Type B pancreatic cell (in vitro differentiated cells): ENCODE measurements at places on chromosomes 4 and X.

- peaks cover 13% of the 10 kb centered on the region for H3K27me3 ChIP-seq
- no peak for DNase-seq
- peak overlapping the region; percentile 75 for H3K27ac ChIP-seq
- H3K36me3 ChIP-seq: peaks cover under 1% of the 10 kb centered on the region
These were observed 39.6 kb downstream of the FGFBP1 start for GRCh38 chr4:15898902-15899301.

- H3K4me3 ChIP-seq: peak within 1 kb of the TSS; percentile 93
- peaks cover 8% of the 10 kb centered on the region for H3K27me3 ChIP-seq
- H3K4me1 ChIP-seq: no peaks in the 10 kb centered on the region
- no peaks in the 10 kb centered on the region for H3K36me3 ChIP-seq
These were observed at the start of gene XKRX for GRCh38 chrX:100928660-100929613. TSS of gene XKRX (minus strand) at chrX:100928917. CDS start at chrX:100928304, 613 bp downstream.

GRCh38 chr4:109571494-109571893 is 11.4 kb downstream of the MCUB start:
- no peaks in the 10 kb centered on the region for H3K27me3 ChIP-seq
- no peak for DNase-seq
- peaks cover 5% of the 10 kb centered on the region for H3K4me1 ChIP-seq
- no peak overlapping the region for H3K4me3 ChIP-seq

- H3K4me1 ChIP-seq: peaks cover 13% of the 10 kb centered on the region
- H3K27ac ChIP-seq: no peak overlapping the region
- H3K36me3 ChIP-seq: peaks cover 22% of the 10 kb centered on the region
These were observed 7.7 kb downstream of the NSG1 start for GRCh38 chr4:4394644-4395043.

GRCh38 chr4:30386266-30386895 is 333.8 kb upstream of the PCDH7 start:
- no peak overlapping the region for H3K27ac ChIP-seq
- H3K27me3 ChIP-seq: no peaks in the 10 kb centered on the region
- H3K4me3 ChIP-seq: no peak overlapping the region
- DNase-seq: no peak
- H3K36me3 ChIP-seq: no peaks in the 10 kb centered on the region

DNA sequence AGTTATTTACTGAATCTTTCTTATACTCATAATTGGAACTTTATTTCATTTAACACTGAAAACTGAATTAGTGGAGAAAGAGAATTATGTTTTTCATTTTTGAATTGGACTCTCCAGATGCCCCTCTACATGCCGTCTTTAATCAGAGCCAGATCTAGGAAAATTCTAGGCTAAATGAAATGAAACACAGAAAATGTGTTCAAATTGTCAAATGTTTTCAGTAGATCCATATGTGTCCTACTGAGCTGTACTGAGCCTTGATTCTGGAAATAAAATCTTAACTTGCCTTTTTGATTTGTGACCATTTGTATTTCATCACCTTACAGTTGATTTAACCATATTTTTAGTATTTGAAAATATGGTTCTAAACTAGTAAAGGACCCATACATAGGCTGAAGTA is 64.0 kb upstream of the GK2 start:
- no peaks in the 10 kb centered on the region for H3K27me3 ChIP-seq
- no peak overlapping the region for H3K4me3 ChIP-seq
- DNase-seq: no peak
- H3K27ac ChIP-seq: no peak overlapping the region
